CD4-positive, alpha-beta T cell treated with Interleukin-15 for 4 hours (primary cell): ENCODE measurements at places on chromosomes 11 and 22.
A peak's percentile ranks its signal among the peaks of the same experiment; 100 is the strongest.

DNA sequence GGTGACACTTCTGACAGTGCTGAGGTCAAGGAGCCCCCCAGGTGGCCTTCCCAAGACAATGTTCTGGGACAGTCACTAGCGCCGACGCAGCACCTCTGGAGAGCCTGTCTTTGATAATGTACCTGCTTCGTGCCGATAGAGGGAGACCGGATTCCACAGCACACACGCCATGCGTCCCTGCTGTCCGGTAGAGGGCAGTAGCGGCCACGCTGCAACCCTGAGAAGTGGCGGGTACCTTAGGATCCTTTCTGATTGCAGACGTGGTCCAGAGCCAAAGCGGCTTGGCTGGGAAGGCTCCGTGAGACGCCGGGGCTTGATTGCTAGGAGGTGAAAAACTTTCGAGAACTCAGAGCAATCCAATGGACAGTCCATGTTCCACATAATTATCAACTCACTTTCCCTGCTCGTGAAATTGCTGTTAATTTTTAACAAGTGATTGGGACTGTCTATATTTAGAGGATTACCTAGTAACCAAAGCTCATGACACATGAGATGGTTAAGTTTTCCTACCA is 11.4 kb upstream of the BARX2 start:
- DNase-seq, result peak; percentile 67

GRCh38 chr22:23243006-23243573 is 62.8 kb downstream of the BCR start:
- DNase-seq, result peak; percentile 80

GRCh38 chr11:83007477-83007876 is 64.2 kb downstream of the RAB30 start:
- no peak for DNase-seq

- DNase-seq, result no peak
These were observed 45.2 kb downstream of the PLAAT5 start for GRCh38 chr11:63445720-63446119.

- no peak for DNase-seq
These were observed 13.7 kb downstream of the OR5B17 start for GRCh38 chr11:58345204-58345603.

GRCh38 chr11:61075891-61076290 is 26.4 kb upstream of the CD5 start:
- no peak for DNase-seq

DNA sequence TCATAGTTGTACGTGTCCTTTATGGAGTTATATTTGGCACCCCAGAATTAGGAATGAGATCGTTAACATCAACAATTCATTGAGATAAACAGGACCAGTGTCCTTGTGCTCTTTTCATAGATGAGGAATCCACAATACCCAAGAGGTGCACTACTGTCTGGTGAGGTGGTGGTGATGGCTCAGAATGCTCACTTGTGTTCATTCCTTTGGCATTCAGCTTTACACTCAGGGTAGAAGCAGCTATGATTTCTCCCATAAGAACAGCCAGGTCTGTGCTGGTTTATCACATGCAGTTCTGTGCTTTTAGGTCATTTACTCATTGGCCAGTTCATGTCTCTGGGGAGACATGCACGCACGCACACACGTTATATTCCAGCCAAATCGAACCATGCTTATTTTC is 167.2 kb downstream of the FAT3 start:
- no peak for DNase-seq

DNA sequence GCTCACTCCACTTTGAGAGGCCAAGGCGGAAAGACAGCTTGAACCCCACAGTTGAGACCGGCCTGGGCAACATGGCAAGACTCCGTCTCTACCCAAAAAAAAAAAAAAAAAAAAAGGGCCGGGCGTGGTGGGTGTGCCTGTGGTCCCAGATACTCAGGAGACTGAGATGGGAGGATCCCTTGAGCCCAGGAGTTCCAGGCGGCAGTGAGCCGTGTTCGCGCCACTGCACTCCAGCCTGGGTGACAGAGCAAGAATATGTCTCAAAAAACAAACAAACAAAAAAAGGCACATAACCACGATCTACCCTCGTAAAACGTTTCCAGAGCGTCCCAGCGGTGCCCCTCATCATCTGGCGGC is 861 bp upstream of the RAD9A start:
- DNase-seq, result no peak

DNA sequence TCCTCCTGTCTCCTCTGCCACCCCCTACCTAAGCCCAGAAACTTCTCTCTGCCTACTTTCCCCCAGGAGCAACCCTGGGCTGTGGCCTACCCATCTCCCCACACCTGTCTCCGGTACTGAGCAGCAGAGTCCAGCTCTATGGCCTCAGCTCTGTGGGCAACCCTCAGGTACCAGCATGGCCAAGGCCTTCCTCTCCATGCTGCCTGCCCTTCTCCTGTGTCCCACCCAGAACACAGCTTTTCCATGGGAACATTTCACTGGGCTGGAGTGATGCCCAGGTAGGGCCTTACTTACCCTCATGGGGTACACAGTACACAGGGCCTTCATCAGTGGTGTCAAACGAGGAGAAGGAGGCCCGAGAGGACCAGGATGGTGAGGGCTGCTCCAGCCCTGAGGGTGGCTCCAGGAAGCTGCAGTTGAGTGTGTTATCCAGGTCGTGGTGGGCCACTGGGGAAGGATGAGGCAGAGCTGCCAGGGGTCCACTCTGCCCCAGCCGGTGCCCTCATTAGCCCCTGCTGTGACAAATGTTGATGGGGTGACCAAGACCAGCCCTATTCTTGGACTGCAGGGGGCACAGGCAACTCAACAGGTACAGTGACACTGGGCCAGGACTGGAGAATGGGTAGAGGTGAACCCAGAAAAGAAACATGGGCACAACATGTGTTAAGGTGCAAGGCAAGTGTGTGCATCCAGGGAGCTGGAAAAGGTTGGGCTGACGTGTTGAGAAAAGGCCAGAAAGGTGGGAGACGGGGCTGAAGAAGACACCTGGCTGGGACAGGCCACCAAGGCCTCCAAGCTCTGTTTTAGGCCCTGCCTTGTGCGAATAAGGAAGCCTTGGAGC is 10.3 kb downstream of the SCARF2 start:
- no peak for DNase-seq

DNA sequence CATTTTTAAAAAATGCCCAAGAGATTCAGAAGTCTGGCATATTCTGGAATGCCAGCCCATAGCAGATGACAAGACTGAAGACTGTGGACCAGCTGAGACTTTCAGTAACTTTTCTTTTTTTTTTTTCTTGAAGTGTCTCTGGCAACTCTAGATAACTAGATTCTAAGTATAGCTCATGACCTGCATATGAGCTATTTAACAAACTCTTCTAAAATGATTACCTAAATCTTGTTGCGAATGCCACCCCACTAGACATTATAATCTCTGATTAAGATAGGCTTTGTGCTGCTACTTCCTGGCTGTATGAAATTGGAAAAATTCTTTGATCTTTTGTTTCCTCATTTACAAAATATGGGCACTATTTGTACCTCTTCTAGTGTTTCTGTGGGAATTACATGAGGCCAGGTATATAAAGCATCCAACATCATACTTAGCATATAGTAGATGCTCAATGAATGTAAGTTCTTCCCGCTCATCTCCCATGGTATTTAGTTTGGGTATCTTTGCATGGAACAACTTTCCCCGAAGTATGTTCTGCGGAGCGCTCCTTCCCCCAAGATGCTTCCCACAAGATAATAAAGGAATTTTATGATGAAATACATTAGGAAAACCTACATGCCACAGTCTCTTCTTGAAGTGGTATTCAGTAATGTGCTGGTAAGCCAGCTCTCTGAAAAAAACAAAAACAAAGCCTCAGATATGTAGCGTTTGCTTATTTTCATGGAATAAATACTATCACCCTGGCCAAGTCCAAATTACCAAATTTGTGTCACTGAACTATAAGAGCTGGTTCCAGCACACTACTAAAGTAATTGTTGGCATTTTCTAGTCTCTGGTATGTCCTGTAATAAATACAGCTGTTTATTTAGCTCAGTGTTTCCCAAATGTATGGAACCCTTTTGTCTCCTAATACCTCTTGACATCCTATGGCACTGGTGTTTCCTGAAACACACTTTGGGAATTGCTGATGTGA is 86.8 kb upstream of the TIMP3 start:
- no peak for DNase-seq

GRCh38 chr22:33219648-33220384 is 161.6 kb upstream of the SYN3 start:
- no peak for DNase-seq

GRCh38 chr11:122592641-122593040 is 62.9 kb upstream of the UBASH3B start:
- DNase-seq, result no peak

DNA sequence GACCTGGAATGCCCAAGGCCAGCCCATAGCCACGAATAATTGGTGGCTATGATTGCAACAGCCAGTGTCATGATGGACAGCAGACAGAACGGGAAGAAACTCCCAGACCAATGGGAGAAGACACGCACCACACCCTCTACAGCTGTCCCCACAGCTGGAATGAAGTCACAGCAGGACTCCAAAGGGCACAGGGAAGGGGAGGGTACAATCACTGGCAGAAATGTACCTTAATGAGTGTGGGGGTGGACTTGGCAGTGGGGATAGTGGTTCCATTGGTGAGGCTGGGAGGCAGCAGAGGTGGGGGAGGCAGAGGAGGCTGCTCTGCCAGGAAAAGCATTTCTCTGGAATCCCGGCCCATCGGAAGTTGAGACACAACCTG is 52.9 kb downstream of the SGSM3 start:
- no peak for DNase-seq

DNA sequence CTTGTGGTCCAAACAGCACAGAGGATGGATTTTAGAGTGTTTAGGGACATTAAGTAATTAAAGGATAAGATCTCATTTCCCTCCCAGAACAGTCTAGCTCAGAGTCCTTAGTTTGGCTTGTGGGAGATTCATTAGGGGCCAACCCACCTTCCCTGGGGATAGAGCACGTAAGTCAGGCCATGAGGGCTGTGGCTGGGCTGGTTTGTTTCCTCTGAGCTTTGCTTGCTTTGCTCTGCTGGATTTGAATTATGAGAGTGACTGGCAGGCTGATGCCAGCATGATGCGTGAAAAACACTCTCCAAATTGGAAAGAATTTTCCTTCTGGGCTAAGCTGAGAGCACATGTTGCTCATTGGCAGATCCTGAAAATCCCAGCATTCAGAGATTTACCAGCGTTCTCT is 84.7 kb upstream of the HEPHL1 start:
- no peak for DNase-seq

GRCh38 chr11:117186431-117186761 is 7.9 kb downstream of the SIDT2 start:
- DNase-seq, result no peak

DNA sequence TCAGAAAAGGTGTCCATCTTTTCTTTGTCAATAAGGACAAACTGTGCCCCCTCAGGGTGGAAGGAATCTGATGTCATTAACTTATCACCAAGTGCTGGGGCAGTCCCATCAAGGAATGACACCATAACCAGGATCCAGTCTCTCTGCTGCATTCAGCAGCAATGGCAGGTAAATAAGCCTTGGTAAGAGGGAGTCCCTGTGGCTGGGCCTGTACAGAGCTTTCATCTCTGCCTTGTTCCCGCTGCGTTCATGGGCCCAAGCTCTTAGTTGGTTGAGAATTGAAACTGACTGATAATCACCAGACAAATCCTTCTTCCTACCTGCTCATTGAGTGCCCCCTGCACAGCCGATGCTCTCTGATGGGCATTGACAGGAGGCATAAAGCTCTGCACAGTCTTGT is 22.7 kb downstream of the EIF3F start:
- DNase-seq, result no peak

GRCh38 chr22:44524806-44525205 is 26.8 kb upstream of the RTL6 start:
- no peak for DNase-seq

- DNase-seq, result no peak
These were observed 493.8 kb downstream of the NTM start for GRCh38 chr11:131864228-131864627.

GRCh38 chr11:2857276-2857675 is 28.3 kb downstream of the CDKN1C start:
- no peak for DNase-seq

DNA sequence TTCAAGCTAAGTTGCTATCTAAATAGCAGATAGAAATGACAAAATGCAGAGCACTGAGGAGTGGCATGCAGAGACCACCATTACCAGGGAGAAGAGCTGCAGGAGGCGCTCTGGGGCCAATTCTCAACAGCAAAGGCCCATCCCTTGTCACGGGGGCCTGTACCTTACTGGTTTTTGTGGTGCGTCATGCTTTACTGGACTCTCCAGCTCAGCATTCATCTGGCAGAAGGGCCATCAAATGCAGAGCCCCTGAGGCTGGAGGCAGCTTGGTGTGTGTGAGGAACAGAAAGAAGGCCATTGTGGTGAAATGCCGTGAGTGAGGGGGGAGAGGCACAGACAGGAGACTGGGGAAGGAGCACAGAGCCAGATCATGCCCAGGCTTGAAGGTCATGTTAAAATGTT is 56.5 kb upstream of the NAV2 start:
- no peak for DNase-seq

DNA sequence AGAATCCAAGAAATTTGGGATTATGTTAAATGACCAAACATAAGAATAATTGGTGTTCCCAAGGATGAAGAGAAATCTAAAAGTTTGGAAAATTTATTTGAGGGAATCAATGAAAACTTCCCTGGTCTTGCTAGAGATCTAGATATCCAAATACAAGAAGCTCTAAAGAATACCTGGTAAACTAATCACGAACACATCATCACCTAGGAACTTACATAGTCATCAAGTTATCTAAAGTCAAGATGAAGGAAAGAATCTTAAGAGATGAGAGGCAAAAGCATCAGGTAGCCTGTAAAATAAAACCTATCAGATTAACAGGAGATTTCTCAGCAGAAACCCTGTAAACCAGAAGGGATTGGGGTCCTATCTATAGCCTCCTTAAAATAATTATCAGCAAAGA is 46.9 kb downstream of the GAS2 start:
- DNase-seq, result no peak

DNA sequence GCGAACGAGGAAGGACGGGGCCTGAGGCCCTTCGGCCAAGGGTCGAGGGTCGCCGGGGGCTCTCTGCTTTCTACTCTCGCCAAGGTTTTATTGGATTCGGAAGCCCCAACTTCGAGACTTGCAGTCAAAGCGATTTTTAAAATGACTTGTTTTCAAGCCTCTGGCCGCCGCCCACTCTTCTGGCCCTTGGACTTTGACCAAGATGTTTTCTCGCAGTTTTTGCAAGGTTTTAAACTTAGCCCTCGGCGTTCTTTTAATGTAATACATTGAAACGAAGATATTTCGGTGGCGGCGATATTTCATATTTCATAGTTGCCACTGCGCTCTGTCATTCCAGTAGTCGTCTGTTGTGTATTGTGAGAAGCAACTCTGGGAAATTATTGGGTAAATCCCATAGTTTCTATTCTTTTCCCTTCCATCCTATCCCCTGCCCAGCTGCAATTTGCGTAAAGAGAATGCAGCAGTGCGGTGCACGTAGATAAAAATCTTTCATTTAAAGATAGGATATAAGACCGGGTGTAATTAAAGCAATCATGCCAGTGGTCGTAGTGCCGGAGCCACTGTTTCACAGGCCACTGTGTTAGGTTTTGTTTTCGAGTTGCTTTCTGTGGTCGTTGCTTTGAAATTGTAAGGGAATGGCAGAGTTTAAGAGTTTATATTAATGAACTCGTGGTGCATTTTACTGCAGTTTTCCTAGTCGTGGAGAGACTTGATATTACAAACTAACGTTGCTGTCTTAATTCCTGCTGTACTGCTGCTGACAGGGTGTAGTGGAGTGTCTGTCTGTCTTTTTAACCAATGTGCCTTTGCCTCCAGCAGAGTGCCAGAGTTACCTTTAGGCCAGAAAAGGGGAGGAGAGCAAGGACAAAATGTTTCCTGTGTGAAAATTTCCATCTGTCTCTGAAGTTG is 702 bp downstream of the BIRC2 start:
- DNase-seq, result peak; percentile 36
